ENCODE measurements at places on chromosomes 13 and 19.

DNA sequence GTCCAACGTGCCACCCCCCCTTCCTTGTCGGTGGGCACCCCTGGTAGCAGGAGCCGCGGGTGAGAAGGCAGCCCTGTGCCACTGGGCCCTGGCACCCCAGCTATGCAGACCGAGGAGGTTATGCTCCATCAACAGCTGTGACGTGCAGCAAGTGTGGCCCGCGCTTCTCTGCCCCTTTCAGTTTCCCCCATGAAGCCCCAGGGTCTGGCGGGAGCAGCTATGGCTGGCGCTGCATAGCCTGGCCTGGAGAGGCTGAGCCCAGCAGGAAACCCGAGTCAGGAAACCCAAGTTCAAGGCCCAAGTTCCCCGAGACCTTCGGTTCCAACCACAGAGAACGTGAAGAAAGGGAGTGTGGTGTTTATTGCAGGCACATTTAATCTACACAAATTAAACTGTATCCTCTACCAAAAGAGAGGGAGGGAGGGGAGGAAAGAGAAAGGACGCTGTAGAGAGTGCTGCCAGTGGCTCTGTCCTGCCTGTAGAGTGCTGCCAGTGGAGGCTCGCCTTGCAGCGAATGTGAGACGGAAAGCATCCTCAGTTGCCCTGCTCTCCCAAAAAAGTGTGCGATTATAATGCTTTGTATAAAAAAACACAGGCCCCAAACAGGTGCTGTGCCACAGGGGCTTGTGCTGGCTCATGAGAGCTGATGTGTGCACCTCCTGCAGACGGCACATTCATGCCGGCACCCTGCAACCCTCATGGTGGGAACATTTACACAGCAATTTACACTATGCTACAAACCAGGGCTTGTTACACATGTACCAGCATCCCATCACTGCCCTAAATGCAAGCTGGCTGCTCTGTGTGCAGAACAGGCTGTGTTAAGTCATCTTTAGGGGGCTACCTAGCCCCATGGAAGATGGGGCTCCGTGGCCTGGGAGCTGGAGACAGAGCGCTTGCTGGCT, 16.3 kb downstream of the POP4 start:
- no peak for DNase-seq

GRCh38 chr19:10286803-10287737, at the start of gene ICAM4:
Gene ICAM4, plus strand, starts transcription at chr19:10286955. Its CDS starts 58 bp downstream, at chr19:10287013.
- DNase-seq, result no peak

- DNase-seq, result no peak
Observed at GRCh38 chr19:55554302-55554701, 9.0 kb upstream of the SBK3 start.

- no peak for DNase-seq
Observed at GRCh38 chr13:91313103-91313502, 34.4 kb upstream of the MIR17HG start.

DNA sequence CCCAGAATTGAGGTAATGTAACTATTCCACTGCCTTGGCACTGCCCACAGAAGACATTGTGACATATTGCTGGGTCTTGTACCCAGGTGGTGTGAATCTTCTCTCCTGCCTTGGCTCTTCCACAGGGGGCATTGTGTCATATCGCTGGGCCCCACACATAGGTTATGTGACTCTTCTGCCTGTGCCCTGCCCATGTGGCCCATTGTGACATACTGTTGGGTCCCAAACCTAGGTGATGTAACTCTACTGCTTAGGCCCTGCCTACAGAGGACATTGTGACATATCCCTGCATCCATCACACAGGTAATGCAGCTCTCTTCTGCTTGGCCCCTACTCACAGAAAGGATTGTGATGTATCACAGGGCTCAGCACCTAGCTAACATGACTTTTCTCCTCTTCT, 37.5 kb upstream of the ZNF254 start:
- DNase-seq, result no peak

DNA sequence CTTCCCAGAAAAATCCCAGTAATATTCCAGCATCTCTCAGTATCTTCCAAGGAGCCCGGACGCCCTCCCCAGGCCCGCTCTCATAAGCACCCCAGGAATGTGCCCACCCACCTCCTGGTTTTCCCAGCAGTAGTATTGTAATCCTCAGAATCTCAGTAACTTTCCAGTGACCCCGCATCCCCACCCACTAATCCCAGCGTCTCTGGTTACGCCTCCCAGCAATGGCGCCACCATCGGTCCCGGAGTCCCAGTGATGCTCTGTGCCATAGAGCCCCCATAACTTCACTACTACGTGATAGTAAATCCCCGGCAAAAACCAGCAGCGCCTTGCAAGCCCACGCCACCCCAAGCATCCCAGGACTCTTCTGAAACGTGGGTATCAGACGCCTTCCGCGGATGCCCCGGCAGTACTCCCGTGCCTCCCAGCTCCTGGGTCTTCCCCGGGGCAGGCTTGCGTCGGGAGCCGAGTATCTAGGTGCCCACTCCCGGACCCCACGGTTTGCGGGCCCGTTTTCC, 928 bp upstream of the PNPLA6 start:
- peak; percentile 24 for DNase-seq

- no peak for DNase-seq
Observed at GRCh38 chr19:1794424-1795172, 17.5 kb downstream of the ATP8B3 start.

DNA sequence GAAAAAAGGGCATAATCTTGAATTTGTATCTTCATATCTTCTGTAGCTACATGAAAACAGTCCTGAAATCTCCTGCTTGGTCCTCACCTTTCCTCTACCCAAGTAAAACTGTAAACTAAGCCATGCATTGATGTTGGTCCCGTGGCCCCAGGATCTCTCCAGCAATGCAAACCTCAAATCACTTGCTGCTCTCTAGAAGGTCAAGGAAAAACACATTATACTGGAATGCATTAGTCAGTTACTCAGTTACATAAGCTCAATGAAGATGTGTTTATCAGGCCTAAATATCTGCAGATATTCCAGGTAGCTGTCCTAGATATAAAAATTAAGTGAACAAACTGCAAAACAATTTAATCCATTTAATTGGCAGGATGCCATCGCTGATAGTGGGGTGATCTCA, 261.8 kb downstream of the ABCC4 start:
- DNase-seq, result no peak

GRCh38 chr13:105200181-105200580, 1335.3 kb downstream of the EFNB2 start:
- DNase-seq, result no peak

DNA sequence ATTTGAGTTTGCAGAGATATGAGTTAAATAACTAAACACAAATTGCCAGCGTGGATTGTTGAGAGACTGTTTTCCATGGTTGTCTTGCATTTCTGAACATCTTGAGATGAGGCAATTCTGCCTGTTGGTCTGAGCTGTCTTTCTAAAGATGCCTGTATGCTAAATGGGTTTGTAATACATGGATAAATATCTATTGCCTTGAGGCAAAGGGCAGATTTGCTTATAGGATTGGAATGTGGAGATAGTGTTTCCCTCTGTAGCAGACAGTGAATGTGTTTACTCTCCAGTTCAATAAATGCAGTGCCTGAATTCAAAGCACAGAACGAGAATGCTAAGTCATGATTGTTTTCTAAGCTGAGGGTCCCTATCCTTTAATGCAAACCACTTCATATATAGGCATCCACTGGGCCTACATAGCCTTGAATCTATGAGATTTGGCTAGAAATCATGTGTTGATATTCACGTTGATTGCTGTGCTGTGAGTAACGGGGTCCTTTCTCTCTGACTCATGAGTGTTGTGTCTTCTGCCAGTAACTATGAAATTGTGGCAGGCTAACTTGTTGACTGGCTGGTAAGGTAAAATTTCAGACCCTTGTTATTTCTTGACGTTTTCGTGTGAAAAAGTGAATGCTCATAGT, 2554.8 kb downstream of the PCDH9 start:
- DNase-seq, result no peak

DNA sequence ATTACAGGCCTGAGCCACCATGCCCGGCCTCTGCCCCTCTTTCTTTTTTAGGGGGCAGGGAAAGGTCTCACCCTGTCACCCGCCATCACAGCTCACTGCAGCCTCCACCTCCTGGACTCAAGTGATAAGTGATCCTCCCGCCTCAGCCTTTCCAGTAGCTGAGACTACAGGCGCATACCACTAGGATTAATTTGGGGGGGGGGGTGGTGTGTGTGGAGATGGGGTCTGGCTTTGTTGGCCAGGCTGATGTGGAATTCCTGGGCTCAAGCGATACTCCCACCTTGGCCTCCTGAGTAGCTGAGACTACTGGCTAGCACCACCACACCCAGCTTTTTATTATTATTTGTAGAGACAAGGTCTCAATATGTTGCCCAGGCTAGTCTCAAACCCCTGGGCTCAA, 4.2 kb downstream of the APOE start:
- no peak for DNase-seq

GRCh38 chr13:59846845-59847620, 316.7 kb downstream of the DIAPH3 start:
- DNase-seq, result no peak

- no peak for DNase-seq
Observed at GRCh38 chr13:70668983-70669382, 560.7 kb upstream of the KLHL1 start.

GRCh38 chr13:27442071-27442647, 8.2 kb downstream of the MTIF3 start:
- no peak for DNase-seq

- DNase-seq, result no peak
Observed at GRCh38 chr19:800360-801029, 3.2 kb downstream of the PTBP1 start.

- no peak for DNase-seq
Observed at GRCh38 chr13:45714170-45714569, 12.1 kb downstream of the CBY2 start.

DNA sequence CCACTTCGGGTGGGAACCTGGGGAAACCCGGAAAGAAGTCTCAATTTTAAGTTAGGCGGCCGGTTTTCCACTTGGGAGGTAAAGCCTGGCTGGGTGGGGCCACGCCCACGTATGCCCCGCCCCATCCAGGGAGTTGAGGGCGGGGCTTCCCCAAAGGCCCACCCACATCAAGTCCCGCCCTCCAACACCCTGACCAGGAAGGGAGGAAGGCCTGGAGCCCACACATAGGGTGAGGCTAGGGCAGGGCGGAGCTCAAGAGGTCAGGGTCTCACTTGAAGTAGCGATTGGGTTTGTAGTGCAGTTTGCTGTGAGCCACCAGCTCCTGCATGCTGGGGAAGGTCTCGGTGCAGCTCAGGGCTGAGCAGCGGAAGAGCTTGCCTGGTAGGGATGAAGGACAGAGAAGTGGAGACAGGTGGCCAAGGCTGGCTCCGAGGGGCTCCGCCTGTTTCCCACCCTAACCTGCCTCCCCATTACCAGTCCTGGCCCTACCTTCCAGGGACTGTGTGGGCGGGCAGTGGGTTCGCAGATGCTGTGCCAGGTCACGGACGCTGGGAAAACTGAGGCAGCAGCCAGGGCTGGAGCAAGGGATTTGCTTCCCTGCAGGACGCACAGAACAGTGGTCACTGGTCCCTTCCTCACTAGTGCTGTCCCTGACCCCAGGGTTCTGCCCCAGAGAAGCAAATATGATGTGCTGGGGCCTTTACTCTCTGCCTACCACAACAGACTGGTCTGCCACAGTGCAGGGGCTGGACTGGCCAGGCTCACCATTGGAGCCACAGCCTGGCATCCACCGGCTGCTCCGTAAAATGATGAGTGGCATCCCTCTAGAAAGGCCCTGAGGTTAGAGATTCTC, 1.6 kb downstream of the ZNF414 start:
- DNase-seq, result no peak

DNA sequence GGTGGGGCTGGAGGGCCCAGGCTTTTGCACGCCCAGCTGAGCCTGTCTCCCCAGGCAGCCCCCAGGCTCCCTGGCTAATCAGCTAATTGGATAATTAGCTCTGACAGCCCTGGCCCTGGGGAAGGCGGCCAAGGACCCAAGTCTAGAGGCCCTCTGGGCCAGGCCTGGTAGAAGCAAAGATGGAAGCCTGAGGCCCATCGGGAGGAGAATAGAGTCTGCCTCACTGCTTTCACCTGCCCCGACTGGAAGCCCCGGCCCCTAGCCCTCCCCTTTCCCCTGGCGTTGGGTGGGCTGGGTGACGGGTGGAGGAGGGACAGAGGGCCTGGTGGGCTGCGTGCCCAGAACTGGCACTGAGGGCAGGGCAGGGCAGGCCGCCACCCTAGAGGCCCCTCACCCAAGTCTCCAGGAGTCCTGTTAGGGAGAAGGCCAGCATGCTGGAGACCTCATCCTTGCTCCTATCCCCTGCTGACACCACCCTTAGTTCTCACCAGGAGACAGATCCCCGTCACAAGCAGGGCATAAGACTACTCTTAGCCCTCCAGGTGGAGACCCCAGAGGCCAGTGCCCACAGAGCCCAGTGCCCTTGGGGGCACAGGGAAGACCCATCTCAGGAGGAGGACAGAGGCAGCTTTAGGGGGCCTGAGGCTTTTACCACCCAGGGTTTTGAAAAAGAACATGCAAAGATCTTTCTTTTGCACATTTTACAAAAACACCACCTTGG, 12.0 kb downstream of the LYL1 start:
- no peak for DNase-seq

DNA sequence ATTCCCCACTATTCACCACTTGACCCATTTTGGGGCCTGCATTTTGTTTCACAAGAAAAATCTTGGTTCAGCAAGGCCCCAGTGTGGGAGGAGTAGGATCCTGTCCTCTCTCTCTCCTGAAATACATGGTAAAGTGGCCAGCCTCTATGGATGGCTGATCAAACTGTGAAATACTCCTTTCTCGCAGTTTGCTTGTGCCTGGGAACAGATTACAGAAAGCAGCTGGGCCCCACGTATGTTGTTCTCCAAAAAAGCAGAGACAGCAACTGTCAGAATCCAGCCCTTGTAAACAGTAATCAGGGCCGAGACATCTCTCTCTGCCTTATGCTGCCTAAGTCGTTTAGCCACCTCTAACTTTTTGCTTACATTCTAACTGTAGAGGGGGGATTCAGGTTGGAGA, 61.0 kb upstream of the RAP2A start:
- no peak for DNase-seq

- no peak for DNase-seq
Observed at GRCh38 chr13:98094678-98095266, 48.1 kb upstream of the FARP1 start.

- no peak for DNase-seq
Observed at GRCh38 chr19:21084343-21084742, 2.3 kb downstream of the ZNF714 start.

Measured in activated CD4-positive, alpha-beta T cell treated with anti-CD3 and anti-CD28 coated beads, Interleukin-2, amount 50 U/mL, for 1 hour (primary cell).